ENCODE measurements at places on chromosomes 2 and 18.

GRCh38 chr18:31401156-31402025 is 24.8 kb downstream of the DSG4 start:
- no peak for DNase-seq

DNA sequence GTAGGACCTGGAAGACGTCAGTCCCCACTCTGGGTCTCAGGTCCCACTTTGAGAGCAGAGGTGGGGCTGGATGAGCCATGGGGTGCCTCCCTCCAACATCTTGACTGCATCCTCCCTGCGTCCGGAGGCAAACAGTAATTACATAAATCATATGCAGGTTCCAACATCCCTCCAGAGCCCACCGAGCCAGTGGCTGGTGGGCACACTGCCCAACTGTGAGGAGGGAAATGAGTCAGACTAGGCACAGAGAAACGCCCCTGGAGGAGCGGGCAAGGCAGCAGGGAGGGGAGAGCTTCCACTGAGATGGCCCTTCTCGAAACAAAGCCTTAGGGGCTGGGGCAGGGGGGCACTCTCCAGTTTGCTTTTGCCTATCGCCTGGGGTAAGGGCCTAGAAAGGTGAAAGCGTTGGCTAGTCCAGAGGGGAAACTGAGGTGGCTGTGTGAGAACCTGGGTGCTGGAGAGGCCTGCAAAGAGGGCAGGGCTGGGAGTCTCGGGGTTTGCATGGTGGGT is 168.2 kb upstream of the MYCN start:
- DNase-seq = no peak

DNA sequence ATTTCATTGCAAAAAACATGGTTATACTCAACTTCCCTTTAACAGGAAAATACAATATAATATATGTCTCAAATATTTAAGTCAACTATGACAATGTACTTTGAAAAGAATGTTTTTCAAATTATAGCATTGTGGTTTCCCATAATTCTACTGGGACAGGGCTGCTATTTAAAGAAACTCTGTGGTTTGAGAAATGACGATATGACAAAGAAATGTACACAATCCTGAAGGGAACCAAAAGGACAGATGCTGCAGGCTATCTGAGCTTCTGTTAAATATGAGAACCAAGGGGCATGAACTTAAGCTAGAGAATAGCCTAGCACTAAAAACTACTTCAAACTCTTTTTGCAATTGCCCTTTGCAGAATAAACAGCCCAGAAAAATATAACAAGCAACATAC is 415.9 kb downstream of the GRB14 start:
- DNase-seq = peak; percentile 77

- DNase-seq = no peak
Measured at GRCh38 chr18:10482985-10483949, 28.8 kb downstream of the APCDD1 start.

GRCh38 chr2:233840520-233840919 is 13.8 kb downstream of the HJURP start:
- DNase-seq = no peak

DNA sequence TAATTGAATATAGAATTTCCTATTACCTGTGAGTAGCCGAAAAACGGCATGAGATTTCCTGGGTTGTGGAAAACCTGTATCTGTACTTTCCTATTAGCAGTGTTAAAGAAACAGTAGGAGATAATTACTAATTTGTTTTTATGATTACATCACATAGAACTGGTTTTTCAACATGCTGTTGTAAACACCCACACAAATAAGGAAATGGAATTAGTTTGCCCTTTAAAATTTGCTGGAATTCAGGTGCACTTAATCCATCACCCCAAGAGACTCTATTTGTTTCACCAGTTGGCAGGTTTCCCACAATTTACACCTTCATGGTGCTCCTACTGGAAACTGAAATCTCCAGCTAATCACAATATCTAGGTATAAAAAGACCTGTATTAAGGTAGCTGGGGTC is 274.1 kb upstream of the SLC8A1 start:
- no peak for DNase-seq

DNA sequence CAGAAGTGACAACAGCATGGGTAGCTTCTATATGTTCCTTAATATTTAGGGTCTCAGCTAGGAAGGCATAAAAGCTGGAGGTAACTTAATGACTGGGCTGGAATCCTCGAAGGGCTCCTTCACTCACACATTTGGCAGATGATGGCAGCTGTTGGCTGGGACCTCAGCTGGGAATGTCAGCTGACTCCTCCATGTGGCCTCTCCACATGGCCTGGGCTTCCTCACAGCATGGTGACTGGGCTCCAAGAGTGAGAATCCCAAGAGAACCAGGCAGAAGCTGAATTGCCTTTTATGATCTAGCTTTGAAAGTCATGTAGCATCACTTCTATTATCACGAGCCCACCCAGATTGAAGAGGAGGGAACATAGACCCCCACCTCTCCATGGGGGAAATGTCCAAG is 54.9 kb downstream of the TET3 start:
- no peak for DNase-seq
